ENCODE measurements at places on chromosomes 7 and 10.

DNA sequence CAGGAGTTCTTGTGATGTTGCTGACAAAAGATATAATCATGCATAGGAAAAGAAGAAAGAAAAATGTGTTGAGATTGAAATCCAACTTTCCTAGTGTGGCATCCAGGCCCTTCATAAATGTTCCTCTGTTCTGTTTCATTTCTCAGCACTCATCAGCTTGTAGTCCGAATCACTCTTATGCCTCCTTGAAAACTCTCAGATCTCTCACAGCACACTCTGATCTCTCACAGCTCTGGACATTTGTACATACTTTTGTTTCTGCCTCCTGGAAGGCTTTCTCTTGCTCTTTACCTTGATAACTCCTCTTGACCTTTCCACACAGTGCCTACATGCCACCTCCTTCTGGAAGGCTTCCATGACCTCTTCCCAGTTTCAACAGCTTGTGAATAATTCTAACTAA, 409.0 kb upstream of the LRRN3 start:
- no peak for DNase-seq

GRCh38 chr10:36109399-36110023, 467.4 kb upstream of the FZD8 start:
- no peak for DNase-seq

DNA sequence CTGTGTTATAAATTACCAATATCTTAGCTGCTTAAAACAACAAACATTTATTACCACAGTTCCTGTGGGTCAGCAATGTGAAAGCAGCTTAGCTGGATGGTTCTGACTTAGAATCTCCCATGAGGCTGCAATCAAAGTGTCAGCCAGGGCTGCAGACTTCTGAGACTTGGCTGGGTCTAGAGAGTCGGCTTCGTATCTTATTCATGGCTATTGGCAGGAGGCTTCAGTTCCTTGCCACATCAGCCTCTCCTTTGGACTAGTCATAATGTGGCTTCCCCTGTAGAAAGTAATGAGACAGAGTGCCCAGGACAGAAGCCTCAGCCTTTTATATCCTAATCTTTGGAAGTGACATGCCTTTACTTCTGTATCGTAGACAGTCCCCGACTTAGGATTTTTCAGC, 27.3 kb downstream of the RALA start:
- DNase-seq: peak; percentile 66

DNA sequence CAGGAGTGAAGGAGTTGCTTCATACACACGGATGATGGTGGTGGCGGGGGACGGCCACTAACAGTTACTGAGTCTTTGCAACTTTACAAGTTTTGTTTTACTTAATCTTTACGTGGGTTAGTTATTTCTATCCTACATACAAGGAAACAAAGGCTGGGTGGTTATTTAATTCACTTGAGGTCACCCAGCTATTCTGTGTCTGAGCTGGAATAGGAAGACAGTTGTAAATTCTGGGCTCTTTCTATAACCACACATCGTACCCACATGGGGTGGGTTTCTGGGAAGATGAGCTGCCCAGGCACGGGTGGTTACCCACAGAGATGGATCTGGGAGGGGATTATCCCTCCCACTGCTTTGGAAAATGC, 137.9 kb downstream of the ANLN start:
- DNase-seq: no peak

Measured in suprapubic skin (tissue), 4 donors.